ENCODE measurements at places on chromosomes 2 and 18.

GRCh38 chr2:33448220-33448899, 28.1 kb upstream of the RASGRP3 start:
- no peak for DNase-seq

GRCh38 chr2:199366406-199366805, 91.3 kb downstream of the SATB2 start:
- no peak for DNase-seq

- no peak for DNase-seq
Observed at GRCh38 chr18:10530852-10531251, 5.0 kb downstream of the NAPG start.

- no peak for DNase-seq
Observed at GRCh38 chr18:34787931-34788532, 77.9 kb downstream of the DTNA start.

- DNase-seq = no peak
Observed at GRCh38 chr18:48569139-48569914, 30.5 kb downstream of the CTIF start.

DNA sequence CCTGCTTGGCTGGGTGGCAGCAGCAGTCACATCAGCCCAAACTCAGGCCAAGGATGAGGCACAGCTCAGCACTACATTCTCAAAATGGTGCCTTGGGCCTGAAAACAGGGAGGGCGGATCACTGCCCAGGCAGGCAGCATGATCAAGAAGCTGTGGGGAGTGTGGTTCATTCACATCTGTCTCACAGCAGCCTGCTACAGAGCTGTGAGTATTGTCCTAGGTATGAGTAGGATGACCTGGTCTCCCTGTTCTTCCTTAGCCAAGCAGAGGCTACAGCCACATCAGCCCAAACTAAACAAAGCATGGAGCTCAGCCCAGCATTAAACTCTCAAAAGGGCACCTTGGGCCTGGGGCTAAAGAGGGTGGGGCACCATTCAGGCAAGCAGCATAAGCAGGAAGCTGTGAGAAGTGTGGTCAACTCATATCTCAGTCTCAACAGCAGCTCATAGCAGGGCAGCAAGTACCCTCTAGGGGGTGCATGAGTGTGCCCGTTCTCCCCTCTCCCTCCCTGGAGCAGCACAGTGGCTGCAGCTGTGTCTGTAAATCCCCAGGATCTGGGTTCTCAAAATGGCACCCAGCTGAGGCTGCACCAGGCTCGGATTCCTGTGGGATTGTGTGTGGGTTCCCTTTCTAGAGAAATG, 139.6 kb downstream of the TRABD2A start:
- DNase-seq = peak; percentile 8

DNA sequence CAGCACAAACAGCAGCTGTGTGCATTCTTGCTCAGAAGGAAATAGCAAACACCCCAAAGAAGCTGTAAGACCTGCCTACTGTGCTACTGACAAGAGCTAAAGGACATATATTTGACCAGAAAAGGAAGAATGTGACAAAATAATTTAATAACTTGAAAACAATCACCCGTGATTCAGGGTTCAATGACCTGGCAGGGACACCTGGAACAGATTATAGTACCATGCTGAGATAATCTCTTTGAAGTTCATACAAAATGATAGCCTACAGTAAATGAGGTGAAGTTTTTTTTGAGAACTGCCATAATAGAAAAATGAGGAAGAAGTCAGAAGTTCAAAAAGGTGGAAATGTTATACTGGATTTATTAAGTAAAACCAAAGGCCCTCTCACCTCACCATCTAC, 324.8 kb upstream of the GULP1 start:
- no peak for DNase-seq

GRCh38 chr2:241302759-241303651, 12.5 kb downstream of the HDLBP start:
- no peak for DNase-seq

DNA sequence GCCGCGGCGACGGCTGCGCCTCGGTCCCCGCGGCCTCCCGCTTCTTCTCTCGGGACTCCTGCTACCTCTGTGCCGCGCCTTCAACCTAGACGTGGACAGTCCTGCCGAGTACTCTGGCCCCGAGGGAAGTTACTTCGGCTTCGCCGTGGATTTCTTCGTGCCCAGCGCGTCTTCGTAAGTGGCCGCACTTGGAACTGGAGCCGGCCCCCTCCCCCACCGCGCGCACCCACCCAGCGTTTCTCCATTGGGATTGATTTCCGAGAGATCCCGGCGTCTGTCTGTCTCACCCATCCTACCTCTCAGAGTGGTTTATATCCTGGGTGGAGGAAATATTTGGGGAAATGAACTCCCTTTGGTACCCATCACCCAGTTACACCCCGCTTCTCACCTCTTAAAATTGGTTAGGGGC, 498 bp downstream of the ITGAV start:
- DNase-seq = no peak

GRCh38 chr2:85741833-85742455, 11.8 kb upstream of the ATOH8 start:
- no peak for DNase-seq

GRCh38 chr18:11908182-11909060, at the start of gene MPPE1:
Gene MPPE1 (minus strand): TSS chr18:11908317. CDS start chr18:11897264, 11,053 bp downstream.
- peak; percentile 80 for DNase-seq

GRCh38 chr2:134411279-134411827, 157.5 kb downstream of the MGAT5 start:
- no peak for DNase-seq

GRCh38 chr18:8703092-8703709, 2.2 kb upstream of the MTCL1 start:
- DNase-seq = no peak

Data from activated T-helper 1 cell treated with Interleukin-2 at 50 U/mL for 16 hours (primary cell).